ENCODE measurements at places on chromosomes 6 and 20.
A peak's percentile ranks its signal among the peaks of the same experiment; 100 is the strongest.

GRCh38 chr6:116779573-116780164, 14.2 kb upstream of the FAM162B start:
- DNase-seq, result no peak

DNA sequence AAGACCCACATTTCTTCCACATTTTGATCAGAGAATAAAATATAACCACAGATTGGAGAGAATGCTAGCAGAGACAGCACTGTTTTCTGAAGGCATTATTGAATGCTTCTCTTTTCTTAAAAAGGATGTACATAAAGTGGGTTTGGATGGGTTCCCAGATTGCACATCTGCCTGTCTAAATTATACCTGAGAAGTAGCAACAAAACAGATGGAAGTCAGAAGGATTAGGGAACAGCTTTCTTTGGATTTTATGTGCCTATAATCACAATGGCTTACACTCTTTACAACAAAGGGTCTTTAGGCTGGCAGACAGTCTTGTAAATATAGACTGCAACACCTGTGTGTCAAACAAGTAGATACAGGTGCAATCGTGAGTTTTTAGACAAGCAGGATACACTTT, 622.2 kb upstream of the MANEA start:
- no peak for DNase-seq

- DNase-seq, result no peak
Measured at GRCh38 chr6:129094147-129094546, 211.2 kb downstream of the LAMA2 start.

GRCh38 chr6:23983735-23984134, 142.3 kb upstream of the NRSN1 start:
- no peak for DNase-seq

GRCh38 chr6:71333697-71334096, 45.1 kb downstream of the OGFRL1 start:
- peak; percentile 79 for DNase-seq

DNA sequence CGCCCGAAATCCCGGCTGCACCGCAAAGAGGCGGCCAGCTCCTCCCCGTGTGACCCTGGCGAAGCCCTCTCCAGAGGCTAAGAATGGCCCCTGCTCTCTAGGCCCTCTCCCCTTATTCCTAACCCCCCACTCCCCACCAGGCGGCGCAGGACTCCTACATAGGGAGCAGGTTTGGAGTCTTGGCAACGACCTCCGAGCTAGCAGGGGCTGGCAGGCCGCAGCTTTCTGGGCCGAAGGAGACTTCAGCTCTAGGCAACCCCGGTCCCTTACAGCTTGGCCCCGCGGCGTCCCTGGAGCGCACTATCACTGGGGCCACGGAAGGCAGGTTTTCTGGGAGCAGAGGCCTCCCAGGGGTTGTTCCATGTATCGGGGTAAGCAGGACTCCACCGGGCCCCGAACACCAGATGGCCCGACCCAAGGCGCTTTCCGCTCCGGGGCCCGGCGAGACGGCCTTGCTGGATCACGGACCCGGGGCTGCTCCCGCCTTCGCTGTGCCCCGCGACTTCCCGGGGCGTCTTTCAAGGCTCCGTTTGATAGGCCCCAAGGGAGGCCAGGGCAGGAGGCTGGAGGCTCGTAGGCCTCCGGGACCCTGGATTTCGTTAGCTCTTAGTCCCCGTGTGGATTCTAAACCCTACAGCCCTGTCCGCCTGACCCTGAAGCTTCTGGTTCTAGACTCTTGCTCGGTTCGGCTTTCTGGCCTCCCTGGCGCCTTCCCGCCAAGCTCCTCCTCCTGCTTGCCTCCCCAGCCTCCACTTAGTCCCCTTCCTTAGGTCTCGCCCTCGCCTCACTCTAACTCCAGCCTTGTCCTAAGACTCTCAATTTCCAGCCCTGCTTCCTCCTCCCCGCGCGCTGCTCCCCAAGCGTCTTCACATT, 1.9 kb downstream of the SLC32A1 start:
- no peak for DNase-seq

- DNase-seq, result no peak
Measured at GRCh38 chr6:163319609-163320366, 94.7 kb upstream of the QKI start.

DNA sequence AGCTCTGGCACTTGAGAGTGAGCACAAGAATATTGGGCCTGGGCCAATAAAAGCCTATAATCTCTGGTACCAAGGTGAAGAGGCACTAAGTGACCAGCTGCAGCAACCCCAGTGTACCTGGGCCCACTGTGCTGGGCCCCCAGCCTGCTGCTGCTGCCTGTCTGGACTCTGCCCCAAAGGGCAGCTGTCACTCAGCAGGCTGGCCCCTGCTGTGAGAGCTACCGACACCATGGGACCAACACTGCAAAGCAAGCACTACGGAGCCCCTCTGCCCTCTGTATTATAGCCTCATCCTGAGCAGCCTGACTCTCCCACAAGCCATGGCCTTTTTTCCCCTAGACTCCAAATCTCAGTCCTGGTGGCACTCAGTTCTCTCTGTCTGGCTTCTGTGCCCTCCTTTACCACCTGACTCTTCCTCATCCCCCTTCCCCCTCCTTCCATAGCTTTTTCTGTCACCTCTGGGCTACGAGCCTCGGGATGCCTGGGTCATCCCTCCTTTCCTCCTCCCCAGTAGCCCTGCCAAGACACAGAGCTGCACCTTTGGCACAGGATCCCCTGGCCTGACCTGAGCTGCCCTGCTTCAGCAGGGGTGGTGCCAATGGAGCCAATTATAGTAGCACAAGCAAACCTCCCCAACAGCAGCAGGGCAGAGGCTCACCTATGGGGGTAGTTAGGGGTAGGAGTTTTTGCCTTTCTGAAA, 14.2 kb downstream of the RRP36 start:
- no peak for DNase-seq

- DNase-seq, result peak; percentile 94
Measured at GRCh38 chr6:3526962-3527650, 70.3 kb upstream of the SLC22A23 start.

DNA sequence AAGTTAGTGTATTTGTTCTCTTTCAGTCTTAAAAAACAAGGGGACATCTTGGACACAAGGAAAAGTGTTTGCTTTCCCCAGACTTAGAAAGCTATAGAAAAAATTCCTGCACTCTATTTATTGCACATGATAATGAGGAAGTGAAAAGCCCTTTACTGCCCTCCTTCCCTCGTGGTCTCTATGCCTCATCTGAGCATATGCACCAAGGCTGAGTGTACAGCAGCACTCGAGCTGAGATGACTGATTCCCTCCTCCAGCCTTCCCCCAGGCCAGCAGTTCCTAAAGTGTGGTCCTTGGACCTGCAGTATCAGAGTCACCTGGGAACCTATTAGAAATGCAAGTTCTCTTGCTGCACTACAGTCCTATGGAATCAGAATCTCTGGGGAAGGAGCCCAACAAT, 14.3 kb upstream of the LAMP5 start:
- DNase-seq, result no peak

DNA sequence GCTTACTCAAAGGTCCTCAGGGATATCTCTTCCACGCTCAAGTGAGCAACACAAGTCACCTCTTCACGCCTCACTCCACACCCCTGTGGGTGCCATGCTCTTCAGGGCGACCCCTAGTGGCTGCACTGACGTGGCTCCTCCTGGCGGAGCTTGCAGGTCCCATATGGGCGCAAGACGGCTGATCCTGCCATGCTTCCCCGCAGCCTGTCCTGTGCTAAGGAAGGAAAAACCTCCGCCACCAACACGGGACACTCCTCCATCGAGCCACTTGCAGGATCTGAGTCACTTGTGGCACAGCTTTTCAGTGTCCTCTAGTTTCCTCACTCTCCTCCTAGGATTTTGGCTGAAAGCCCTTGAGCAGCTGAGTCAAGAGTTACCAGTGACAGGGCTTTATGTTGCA, 90.7 kb downstream of the KHDC1L start:
- no peak for DNase-seq

All from NCI-H226 (cell line).